Astrocyte (in vitro differentiated cells and primary cell): ENCODE measurements at places on chromosomes 4 and X. TPM values are rescaled to one million over a fixed set of nuclear protein-coding genes. Genes with fewer than 3 reads are reported as not detected.

TMSB15C gene
- total RNA-seq: 2.3 and 2.7 TPM in 2 replicates

PLP1 gene
- total RNA-seq: 5.2 and 10.2 TPM in 2 replicates

MAGEA9B gene
- total RNA-seq: not detected in 2 replicates

FUNDC2 gene
- 45.8 and 49.5 TPM in 2 replicates for total RNA-seq

DCLK2 gene
- total RNA-seq: 6.2 and 6.9 TPM in 2 replicates

NEIL3 gene
- total RNA-seq: 0.53 and 0.91 TPM in 2 replicates

HTN3 gene
- not detected in 2 replicates for total RNA-seq

SMR3B gene
- total RNA-seq: not detected in 2 replicates

NRK gene
- total RNA-seq: 18.3 and 20.1 TPM in 2 replicates

TMEM165 gene
- total RNA-seq: 128 and 130 TPM in 2 replicates

CCDC120 gene
- 6.3 and 8.2 TPM in 2 replicates for total RNA-seq

GC gene
- total RNA-seq: not detected in 2 replicates

GNRHR gene
- total RNA-seq: not detected in 2 replicates

LRRC66 gene
- 0.32 and 0.50 TPM in 2 replicates for total RNA-seq

PHOX2B gene
- not detected in 2 replicates for total RNA-seq

ETDB gene
- total RNA-seq: not detected in 2 replicates

FAM149A gene
- total RNA-seq: 1.2 and 1.7 TPM in 2 replicates

CENPI gene
- 3.1 and 5.0 TPM in 2 replicates for total RNA-seq

GABRQ gene
- total RNA-seq: 0.41 and 0.43 TPM in 2 replicates

IGFBP7 gene
- 930 and 1,304 TPM in 2 replicates for total RNA-seq

BLOC1S4 gene
- total RNA-seq: 20.9 and 21.2 TPM in 2 replicates

HHIP gene
- 4.0 and 6.3 TPM in 2 replicates for total RNA-seq
